CD14-positive monocyte (primary cell): ENCODE measurements at places on chromosomes 4 and X. TPM values are rescaled to one million over a fixed set of nuclear protein-coding genes. Genes with fewer than 3 reads are reported as not detected.

The ENPP6 gene
- polyA plus RNA-seq, result not detected in 2 replicates

- H3K27me3 ChIP-seq, result no peaks in the 10 kb centered on the region
- no peak overlapping the region for H3K4me3 ChIP-seq
- H3K36me3 ChIP-seq, result no peaks in the 10 kb centered on the region
- H3K4me1 ChIP-seq, result no peaks in the 10 kb centered on the region
- no peak for DNase-seq
Measured at GRCh38 chr4:166594326-166594946, 639.9 kb downstream of the SPOCK3 start.

The FHIP1A gene
- polyA plus RNA-seq, result not detected

DNA sequence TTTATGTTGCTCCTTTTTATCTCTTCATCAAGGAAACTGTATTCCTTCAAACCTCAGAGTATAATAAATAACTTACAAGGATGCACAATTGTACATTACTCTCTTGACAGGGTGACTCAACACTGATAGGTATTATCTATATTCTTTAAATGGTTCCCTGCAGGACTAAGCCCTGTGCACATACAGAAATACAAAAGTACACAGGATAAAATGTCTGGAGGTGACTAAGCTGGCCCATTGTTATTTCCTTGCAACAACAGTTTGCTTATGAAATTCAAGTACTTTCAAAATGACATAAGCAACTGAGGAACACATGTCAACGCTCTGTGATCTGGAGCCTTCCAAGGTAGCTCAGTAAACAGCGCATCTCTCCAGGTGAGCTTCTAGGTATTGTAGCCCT lies 83.8 kb upstream of the RPL34 start:
- no peaks in the 10 kb centered on the region for H3K4me1 ChIP-seq
- H3K27me3 ChIP-seq, result no peaks in the 10 kb centered on the region
- no peak for DNase-seq
- H3K4me3 ChIP-seq, result no peak overlapping the region
- H3K27ac ChIP-seq, result no peak overlapping the region

GRCh38 chr4:1035510-1035909 lies 24.1 kb downstream of the FGFRL1 start:
- H3K36me3 ChIP-seq, result no peaks in the 10 kb centered on the region
- no peaks in the 10 kb centered on the region for H3K4me1 ChIP-seq
- H3K4me3 ChIP-seq, result no peak overlapping the region
- no peak for DNase-seq
- no peak overlapping the region for H3K27ac ChIP-seq

DNA sequence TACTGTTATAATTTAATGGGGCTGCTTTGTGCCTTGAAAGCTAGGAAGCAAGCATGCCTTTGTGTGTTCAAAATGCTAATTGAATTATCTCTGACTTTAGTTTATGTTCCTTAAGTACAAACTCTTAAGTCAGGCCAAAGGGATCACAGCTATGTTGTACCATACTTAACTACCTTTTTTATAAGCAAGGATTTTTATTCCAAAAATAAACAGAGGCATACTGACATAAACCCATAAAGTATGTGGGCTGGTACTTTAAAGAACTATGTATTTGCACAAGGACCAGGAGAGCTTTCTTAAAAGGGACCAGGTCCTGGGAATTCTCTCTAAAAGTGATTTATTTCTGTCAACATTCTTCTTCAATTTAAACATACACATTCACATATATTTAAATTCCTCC lies 57.8 kb upstream of the HCCS start:
- no peak overlapping the region for H3K4me3 ChIP-seq
- no peak for DNase-seq
- H3K36me3 ChIP-seq, result no peaks in the 10 kb centered on the region
- H3K4me1 ChIP-seq, result no peaks in the 10 kb centered on the region
- H3K27me3 ChIP-seq, result no peaks in the 10 kb centered on the region
- no peak overlapping the region for H3K27ac ChIP-seq

The CENPU gene
- 0.46 and 1.5 TPM in 2 replicates for polyA plus RNA-seq

The TKTL2 gene
- polyA plus RNA-seq, result not detected

DNA sequence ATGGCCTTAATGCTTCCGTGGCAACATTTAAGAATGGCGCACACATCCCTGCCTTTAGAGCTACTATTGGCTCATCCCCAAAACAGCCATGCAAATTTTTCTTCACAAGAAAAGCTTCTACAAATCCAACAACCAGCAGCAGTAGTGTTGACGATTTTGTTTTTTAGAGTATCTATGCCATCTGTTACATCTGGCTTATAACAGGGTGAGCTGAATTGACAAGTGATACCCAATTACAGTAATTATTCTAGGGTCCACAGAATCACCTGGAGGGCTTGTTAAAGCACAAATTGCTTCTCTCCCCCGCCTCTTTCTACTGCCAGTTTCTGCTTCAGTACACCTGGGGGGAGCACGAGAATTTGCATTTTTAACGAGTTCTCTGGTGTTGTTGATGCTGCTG lies 34.1 kb downstream of the DCHS2 start:
- H3K27me3 ChIP-seq, result no peaks in the 10 kb centered on the region
- H3K4me3 ChIP-seq, result no peak overlapping the region
- no peak for DNase-seq
- H3K27ac ChIP-seq, result no peak overlapping the region
- no peaks in the 10 kb centered on the region for H3K4me1 ChIP-seq

The SATL1 gene
- polyA plus RNA-seq, result not detected

GRCh38 chrX:124238268-124238667 lies 94.2 kb upstream of the TEX13D start:
- H3K27ac ChIP-seq, result no peak overlapping the region
- no peak overlapping the region for H3K4me3 ChIP-seq
- DNase-seq, result no peak
- no peaks in the 10 kb centered on the region for H3K4me1 ChIP-seq
- no peaks in the 10 kb centered on the region for H3K27me3 ChIP-seq

DNA sequence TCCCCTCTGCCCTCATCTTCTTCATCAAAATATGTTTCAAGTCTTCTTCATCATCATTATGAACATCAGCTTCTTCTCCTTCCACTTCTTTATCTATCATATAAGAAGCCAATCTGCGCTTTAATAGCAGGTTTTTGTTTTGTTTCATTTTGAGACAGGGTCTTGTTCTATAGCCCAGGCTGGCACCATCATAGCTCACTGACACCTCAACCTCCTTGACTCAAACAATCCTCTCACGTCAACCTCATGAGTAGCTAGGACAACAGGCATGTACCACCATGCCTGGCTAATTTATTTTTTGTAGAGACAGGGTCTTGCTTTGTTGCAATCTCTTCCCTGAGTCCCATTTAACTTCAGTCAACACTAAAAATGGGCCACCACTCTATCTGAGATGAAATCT lies 27.0 kb downstream of the PRDM5 start:
- H3K4me1 ChIP-seq, result no peaks in the 10 kb centered on the region
- no peak overlapping the region for H3K27ac ChIP-seq

The PCYT1B gene
- not detected for polyA plus RNA-seq

DNA sequence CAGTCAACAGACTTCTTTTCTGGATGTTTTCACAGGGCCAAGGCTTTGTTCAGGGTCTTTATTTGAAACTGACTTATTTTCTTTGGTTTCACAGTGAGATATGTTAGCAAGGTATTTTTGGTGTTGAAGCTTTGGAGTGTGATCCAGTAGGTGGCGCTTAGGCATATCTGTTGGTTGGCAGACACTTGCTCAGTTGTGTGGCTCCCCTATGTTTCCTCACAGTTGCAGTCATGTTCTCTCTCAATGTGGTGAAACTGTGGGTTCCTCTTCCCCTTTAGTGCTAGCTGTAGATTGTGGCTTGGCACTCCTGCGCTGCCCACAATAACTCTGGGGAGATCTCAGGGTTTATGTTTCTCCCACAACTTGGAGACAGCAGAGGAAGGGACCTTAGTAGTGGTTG lies 460.8 kb downstream of the SLITRK2 start:
- H3K4me3 ChIP-seq, result no peak overlapping the region
- no peaks in the 10 kb centered on the region for H3K4me1 ChIP-seq
- H3K36me3 ChIP-seq, result no peaks in the 10 kb centered on the region
- no peaks in the 10 kb centered on the region for H3K27me3 ChIP-seq
- DNase-seq, result no peak
- no peak overlapping the region for H3K27ac ChIP-seq

The BMPR1B gene
- not detected in 2 replicates for polyA plus RNA-seq

The CLCN4 gene
- polyA plus RNA-seq, result 1.3 TPM

- no peaks in the 10 kb centered on the region for H3K36me3 ChIP-seq
- DNase-seq, result no peak
- H3K27me3 ChIP-seq, result no peaks in the 10 kb centered on the region
- no peak overlapping the region for H3K4me3 ChIP-seq
Measured at GRCh38 chrX:123749643-123750042, 16.8 kb upstream of the THOC2 start.

The FMR1NB gene
- not detected in 2 replicates for polyA plus RNA-seq

The CSAG3 gene
- not detected for polyA plus RNA-seq

GRCh38 chr4:40923316-40924095 lies 173.8 kb downstream of the NSUN7 start:
- no peaks in the 10 kb centered on the region for H3K27me3 ChIP-seq
- no peaks in the 10 kb centered on the region for H3K36me3 ChIP-seq
- DNase-seq, result no peak
- H3K4me1 ChIP-seq, result peaks cover 5% of the 10 kb centered on the region
- no peak overlapping the region for H3K4me3 ChIP-seq
- no peak overlapping the region for H3K27ac ChIP-seq

DNA sequence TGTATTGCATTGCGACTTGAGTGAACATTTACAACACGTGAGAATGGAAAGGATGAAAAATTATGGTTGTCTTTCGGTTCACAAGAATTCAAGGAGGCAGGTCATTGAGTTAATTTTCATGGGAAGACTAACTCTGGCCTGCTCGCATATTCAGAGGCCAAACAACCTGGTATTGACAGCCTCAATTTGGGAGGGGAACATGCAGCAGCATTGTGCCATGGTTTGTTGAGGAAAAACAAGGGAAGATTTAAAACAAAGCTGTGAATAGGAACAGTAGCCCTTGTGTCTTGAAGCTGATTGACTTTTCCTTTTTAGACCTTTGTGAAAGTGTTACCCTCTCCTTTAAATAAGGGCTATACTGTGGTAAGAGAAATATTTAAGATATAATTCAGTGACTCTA lies 31.9 kb downstream of the FAT4 start:
- H3K4me3 ChIP-seq, result no peak overlapping the region
- no peaks in the 10 kb centered on the region for H3K4me1 ChIP-seq
- H3K36me3 ChIP-seq, result no peaks in the 10 kb centered on the region

The CD38 gene
- polyA plus RNA-seq, result 4.4 and 5.1 TPM in 2 replicates

DNA sequence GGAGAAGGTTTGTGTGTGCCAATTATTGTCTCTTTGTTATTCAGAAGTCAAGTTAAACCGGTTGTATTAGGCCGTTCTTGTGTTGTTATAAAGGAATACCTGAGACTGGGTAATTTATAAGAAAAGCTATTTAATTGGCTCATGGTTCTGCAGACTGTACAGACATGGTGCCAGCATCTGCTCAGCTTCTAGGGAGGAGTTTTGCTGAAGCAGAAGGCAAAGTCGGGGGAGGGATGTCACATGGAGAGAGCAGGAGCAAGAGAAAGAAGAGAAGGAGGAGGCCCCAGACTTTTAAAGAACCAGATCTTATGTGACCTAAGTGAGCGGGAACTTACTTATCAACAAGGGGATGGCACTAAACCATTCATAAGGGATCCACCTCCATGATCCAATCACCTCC lies 349.3 kb upstream of the PCDH18 start:
- DNase-seq, result no peak
- H3K27ac ChIP-seq, result no peak overlapping the region
- H3K36me3 ChIP-seq, result no peaks in the 10 kb centered on the region
- H3K27me3 ChIP-seq, result no peaks in the 10 kb centered on the region

- no peaks in the 10 kb centered on the region for H3K36me3 ChIP-seq
- peaks cover 41% of the 10 kb centered on the region for H3K4me1 ChIP-seq
- no peak for DNase-seq
Measured at GRCh38 chr4:85733798-85734197, 258.8 kb downstream of the ARHGAP24 start.

The PLP1 gene
- polyA plus RNA-seq, result not detected in 2 replicates

The EXOC1L gene
- not detected for polyA plus RNA-seq

GRCh38 chr4:184895012-184895695 lies 69.4 kb upstream of the ACSL1 start:
- H3K36me3 ChIP-seq, result no peaks in the 10 kb centered on the region
- peaks cover 68% of the 10 kb centered on the region for H3K4me1 ChIP-seq
- DNase-seq, result peak; percentile 68
- H3K27me3 ChIP-seq, result no peaks in the 10 kb centered on the region
- peak overlapping the region; percentile 92 for H3K27ac ChIP-seq

GRCh38 chr4:5843573-5844530 lies 49.0 kb downstream of the CRMP1 start:
- H3K36me3 ChIP-seq, result no peaks in the 10 kb centered on the region
- no peaks in the 10 kb centered on the region for H3K4me1 ChIP-seq
- H3K4me3 ChIP-seq, result no peak overlapping the region
- DNase-seq, result no peak
- H3K27me3 ChIP-seq, result no peaks in the 10 kb centered on the region
- no peak overlapping the region for H3K27ac ChIP-seq

DNA sequence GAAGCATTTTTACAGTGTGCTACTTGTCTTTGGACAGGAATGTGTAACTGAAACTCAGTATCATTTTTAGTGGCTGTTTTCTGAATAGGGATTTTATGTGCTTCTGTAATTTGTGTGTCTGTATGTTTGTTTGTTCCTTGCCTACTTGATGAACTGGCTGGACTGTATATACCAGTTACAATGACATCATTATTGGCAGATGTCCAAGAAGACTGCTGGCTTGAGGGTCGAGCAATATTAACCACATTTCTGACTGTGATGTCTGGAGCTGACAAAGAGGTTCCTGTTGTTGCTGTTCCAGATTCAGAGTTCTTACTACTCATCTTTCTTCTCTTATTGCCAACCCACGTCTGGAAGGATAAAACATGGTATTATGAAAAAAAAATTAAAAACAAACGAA lies 33.0 kb downstream of the HDX start:
- no peak for DNase-seq
- no peak overlapping the region for H3K27ac ChIP-seq
- H3K4me1 ChIP-seq, result peaks cover 10% of the 10 kb centered on the region
- peaks cover 9% of the 10 kb centered on the region for H3K36me3 ChIP-seq
- no peak overlapping the region for H3K4me3 ChIP-seq

- DNase-seq, result no peak
- no peaks in the 10 kb centered on the region for H3K27me3 ChIP-seq
- H3K36me3 ChIP-seq, result peaks cover 6% of the 10 kb centered on the region
- no peak overlapping the region for H3K4me3 ChIP-seq
- peaks cover 61% of the 10 kb centered on the region for H3K4me1 ChIP-seq
- H3K27ac ChIP-seq, result peak overlapping the region; percentile 93
Measured at GRCh38 chrX:12979026-12979607, 4.2 kb downstream of the TMSB4X start.

The EMCN gene
- not detected for polyA plus RNA-seq

The TAPT1 gene
- polyA plus RNA-seq, result 15.2 TPM

DNA sequence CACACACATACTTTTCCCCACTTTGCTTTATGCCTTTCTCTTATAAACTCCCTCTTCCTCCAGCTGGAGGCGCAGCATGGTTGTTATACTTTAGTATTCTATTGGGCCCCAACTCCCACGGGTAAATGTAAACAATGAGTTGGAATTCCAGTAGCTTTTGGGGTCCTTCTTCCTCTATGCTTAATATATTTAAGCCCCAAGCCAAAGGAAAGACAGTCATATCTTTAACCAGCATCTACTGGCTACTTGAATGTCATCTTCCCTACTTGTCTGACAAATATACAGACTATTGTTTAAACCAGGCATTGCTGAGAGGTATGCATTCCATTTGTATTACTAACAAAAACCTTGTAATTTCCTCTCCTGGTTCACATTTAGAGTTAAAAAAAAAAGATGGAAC lies 72.9 kb downstream of the WDR19 start:
- DNase-seq, result no peak
- no peak overlapping the region for H3K27ac ChIP-seq
- no peaks in the 10 kb centered on the region for H3K27me3 ChIP-seq

- peaks cover 8% of the 10 kb centered on the region for H3K4me1 ChIP-seq
- H3K36me3 ChIP-seq, result no peaks in the 10 kb centered on the region
- DNase-seq, result no peak
Measured at GRCh38 chrX:45517090-45517973, 316.7 kb upstream of the DIPK2B start.
